ENCODE measurements at places on chromosomes 4 and X.

DNA sequence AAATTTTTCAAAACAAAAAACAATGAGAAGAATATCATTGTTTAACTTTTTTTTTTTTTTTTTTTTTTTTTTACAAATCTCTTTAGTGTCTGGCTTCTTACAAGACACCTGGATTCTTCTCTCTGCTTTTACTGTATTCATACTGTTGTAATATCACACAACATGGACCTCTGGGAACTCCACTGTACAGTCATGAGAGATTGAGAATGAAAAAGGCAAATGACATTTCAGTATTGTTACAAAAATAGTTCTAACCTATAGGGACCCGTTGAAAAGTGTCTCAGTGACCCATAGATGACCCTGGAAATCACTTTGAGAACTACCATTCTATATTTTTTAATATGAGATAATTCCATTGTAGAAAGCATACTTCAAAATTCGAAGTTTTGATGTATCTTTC, 124.4 kb downstream of the SLIT2 start:
- no peak for DNase-seq

DNA sequence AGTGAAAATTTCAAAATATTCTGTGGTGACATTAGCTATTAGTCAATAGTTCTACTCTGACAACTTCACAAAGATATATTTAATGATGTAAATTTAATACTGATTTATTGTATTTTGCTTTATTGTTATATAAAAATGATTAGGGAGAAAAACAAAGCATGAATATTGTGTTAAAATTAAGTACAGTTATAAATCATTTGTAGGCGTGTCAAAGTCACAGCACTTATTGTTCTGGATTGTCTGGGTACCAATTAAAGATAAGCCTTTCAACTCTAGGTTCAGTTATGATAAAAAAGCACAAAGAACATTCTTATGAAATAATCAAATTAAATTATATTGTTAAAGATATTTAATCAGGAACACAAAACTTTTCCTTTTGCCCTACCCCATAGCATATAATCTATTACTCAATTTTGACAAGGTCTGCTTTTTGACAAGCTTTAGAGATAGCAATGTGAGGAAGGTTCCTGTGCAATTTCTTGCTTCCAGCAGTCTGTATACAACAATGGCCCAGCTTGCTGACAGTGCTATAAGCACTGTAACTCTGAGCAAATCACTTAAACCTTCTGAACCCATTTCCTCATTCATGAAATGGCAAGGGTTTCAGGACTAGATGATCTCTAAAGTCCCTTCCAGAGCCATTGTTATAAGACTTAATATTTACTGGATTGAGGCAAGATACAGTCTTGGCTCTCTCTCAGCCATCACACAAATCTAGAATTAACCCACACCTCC, 910.3 kb upstream of the LCORL start:
- no peak for DNase-seq

- DNase-seq, result no peak
Observed at GRCh38 chrX:153981771-153982533, 9.4 kb downstream of the TMEM187 start.

- DNase-seq, result no peak
Observed at GRCh38 chr4:19772581-19772980, 479.1 kb upstream of the SLIT2 start.

DNA sequence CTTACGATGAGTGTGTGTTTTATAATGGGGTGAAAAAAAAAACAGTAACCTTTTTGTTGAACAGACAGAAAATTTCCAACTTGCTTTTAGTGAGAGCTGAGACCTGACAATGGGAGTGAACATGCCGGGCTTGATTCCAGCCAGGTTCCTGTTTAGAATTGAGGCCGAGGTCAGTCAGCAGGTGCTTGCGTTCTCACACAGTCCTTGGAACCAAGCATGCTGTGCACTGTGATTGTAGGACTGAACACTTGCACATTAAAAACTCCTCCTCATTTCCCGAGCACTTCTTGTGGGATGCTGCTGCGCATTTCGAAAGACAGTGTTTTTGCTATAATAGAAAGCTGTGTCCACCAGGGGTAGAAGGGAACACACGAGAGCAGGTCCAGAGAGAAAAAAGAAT, 51.8 kb downstream of the TMEM131L start:
- no peak for DNase-seq

- DNase-seq, result no peak
Observed at GRCh38 chr4:177596035-177596434, 153.8 kb upstream of the AGA start.

- no peak for DNase-seq
Observed at GRCh38 chr4:68905939-68906779, 45.4 kb downstream of the UGT2A3 start.

- no peak for DNase-seq
Observed at GRCh38 chrX:123673813-123674212, 59.0 kb downstream of the THOC2 start.

- DNase-seq, result no peak
Observed at GRCh38 chr4:39085891-39086290, 23.9 kb downstream of the KLHL5 start.

- DNase-seq, result no peak
Observed at GRCh38 chr4:148034813-148035212, 302.9 kb downstream of the ARHGAP10 start.

- DNase-seq, result no peak
Observed at GRCh38 chr4:65383589-65384305, 286.5 kb downstream of the EPHA5 start.

DNA sequence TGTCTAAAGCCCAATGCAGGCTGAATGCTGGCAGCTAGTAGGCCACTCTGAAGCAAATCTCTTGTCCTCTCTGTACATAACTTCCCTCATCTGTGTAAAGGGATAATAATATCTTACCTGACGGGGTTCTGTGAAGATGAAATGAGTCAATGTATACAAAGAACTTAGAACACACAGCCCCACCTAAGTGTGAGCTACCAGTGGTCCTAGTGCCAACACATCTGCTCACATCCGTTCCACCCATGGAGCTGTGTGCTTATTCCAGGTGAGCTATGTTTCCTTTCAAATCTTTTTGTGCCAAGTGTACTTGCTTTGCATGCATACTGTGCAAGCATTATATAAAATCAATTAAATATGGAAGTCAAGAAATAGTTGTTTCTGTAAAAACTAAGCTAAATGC, 116.4 kb downstream of the TSPAN5 start:
- no peak for DNase-seq

DNA sequence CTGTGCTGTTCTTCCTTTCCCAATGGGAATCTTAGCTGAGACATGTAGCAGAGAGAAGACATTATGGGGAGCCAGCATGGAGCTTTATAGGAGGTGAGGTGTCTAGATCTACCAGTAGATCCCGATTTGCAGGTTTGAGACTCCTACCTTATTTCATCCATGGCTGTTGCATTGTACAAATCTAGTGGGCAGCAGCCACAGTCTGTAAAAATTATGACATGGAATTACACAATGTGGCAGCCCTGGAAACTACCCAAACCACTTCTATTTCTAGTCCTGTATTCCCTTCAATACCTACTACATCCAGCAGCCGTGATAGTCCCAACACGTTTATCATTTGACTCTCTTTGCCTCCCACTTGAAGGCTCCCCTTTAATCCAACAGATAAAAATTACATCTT, 8.1 kb downstream of the ATP7A start:
- no peak for DNase-seq

GRCh38 chr4:3875466-3875865, 109.3 kb downstream of the ADRA2C start:
- DNase-seq, result no peak

DNA sequence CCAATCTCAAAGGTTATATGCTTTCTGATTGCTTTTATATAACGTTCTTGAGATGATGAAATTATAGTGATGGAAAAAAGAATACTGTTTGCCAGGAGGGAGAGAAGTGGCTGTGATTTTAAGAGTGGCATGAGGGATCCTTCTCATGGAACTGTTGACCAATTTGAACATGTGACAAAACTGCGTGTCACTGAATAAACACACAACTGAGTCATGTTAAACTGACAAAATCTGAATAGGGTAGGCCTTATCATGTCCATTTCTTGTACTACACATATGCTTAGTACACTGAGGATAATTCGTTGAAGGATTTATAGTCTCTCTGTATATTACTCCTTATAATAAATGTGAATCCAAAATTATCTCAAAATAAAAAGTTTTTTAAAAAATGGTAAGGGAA, 22.2 kb upstream of the HSPA4L start:
- no peak for DNase-seq

GRCh38 chrX:134452596-134452995, 7.4 kb upstream of the HPRT1 start:
- no peak for DNase-seq

DNA sequence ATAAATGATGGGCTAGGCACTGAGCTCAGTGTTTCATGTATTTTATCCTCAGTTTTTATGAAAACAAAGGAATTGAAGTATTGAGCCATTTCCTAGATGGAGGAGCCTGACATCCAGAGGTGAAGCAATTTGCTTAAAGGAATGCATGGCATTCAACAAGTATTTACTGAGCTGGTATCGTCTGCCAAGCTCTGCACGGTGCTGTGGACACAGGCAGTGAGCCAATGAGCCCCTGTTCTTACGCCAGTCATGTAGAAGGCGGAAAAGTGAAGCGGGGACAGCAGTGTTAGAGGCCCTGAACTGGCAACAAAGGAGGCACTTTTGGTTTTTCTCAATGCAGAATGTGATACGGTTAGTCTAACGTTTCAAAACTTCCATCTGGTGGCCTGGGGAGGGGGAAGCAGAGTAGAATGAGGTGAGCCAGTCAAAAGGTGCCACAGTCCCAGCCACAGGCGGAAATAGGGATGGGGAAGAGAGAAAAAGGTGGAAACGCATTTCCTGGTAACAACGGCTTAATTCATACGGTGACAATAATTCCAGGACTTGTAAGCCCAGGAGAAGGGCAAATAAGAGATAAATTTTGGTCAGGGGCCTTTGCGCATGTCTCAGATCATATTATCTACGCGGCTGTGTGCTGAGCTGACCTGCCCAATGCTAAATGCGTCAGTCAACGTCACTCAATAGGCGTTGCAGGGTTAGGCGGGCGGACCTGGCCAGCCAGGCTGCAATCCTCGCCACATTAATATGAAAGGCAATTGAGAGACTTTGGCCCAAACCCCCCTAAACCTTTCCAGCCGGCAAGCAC, 133.9 kb downstream of the AFAP1 start:
- no peak for DNase-seq

- DNase-seq, result no peak
Observed at GRCh38 chr4:37220685-37221084, 23.9 kb upstream of the NWD2 start.

- no peak for DNase-seq
Observed at GRCh38 chr4:76905521-76905920, 7.6 kb upstream of the SOWAHB start.

GRCh38 chr4:98485816-98486345, 172.5 kb downstream of the TSPAN5 start:
- DNase-seq, result no peak

GRCh38 chr4:123170843-123171242, 225.8 kb upstream of the SPRY1 start:
- no peak for DNase-seq

DNA sequence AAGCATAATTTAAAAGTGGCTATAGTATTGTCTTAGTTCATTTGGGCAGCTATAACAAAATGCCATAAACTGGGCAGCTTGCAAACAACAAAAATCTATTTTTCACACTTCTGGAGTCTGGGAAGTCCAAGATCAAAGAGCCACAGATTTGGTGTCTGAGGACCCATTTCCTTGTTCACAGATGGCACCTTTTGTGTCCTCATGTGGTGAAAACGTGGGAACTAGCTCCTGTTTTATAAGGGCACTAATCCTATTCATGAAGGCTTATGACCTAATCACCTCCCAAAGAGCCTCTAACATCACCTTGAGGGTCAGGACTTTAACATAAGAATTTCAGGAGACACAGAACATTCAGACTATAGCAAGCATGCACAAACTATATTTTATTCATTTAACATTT, 126.5 kb upstream of the WDFY3 start:
- DNase-seq, result no peak

GRCh38 chrX:153214934-153215333, 35.9 kb downstream of the MAGEA1 start:
- DNase-seq, result no peak

DNA sequence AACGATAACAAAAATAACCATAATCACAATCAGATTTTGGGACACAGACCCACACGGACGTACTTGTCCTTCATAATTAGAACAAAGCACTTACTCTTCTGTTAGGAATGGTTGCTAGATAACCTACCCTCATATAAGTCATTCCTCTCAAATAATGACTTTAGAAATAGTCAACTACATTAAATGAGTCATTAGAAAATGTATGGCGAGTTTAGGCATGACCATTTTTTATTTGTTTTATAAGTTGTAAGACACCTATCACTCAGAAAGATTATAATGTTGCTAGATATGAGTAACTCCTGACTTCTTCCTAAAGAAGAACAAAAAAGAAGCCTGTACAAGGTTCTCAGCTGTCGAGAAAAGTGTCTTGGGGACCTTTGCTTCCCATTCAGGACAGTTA, 1637.5 kb upstream of the PCDH7 start:
- no peak for DNase-seq

GRCh38 chrX:1392376-1393068, 609 bp upstream of the SLC25A6 start:
- no peak for DNase-seq

DNA sequence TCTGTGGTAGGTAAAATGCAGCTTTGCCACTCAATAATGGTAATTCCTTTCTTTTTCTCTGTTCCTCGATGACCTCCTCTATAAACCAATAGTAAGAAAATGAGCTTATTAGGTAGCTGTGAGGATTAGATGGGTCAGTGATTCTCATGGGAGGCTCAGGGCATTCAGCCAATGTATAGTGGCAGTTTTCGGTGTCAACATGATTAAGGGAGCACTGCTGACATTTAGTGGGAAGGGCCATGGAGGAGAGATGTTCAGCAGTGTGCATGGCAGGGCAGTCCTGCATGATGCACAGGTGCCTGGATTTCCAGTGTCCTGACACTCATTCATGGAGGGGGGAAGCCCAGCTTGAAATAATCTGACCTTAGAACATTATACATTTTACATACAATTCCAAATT, 232.8 kb downstream of the PDGFC start:
- no peak for DNase-seq

DNA sequence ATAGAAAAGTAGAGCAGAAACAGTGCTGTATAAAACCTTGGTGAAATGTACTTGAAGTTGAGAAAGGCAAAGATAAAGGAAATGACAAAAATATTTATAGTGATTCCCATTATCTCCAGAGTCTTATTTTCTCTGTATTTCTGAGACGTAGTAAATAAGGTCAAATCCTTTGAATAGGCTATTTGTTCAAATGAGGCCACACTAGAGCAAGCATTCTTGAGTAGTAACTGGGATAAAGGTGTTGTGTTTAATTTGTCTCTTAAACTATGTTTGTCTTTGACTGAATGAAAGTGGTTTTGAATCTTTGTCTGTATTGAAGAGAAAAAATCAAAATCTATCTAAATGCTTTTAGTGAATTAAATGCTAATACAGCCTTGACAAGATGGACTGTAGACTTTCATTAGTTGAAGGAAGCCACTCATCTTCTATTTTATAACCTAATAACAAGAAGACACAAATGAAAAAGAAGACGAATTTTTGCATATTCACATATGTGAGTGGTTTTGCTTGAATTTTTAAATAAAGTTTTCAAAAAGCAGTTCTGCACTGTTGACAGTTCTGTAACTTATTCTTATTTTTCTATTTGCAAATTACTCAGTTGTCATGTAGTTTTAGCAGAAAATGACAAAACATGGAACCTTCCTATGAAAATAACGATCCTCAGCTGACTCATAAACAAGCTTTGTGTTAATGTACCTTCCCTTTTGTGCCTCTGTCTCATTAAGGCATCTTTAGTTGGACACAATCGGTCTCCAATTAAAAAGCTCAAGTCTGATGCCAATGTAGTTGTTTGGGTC, 94.8 kb upstream of the PCDH18 start:
- DNase-seq, result no peak

Data from cortex of kidney (tissue), 1 donor.